ENCODE measurements at places on chromosomes 4 and X. TPM values are rescaled to one million over a fixed set of nuclear protein-coding genes. Genes with fewer than 3 reads are reported as not detected.

DNA sequence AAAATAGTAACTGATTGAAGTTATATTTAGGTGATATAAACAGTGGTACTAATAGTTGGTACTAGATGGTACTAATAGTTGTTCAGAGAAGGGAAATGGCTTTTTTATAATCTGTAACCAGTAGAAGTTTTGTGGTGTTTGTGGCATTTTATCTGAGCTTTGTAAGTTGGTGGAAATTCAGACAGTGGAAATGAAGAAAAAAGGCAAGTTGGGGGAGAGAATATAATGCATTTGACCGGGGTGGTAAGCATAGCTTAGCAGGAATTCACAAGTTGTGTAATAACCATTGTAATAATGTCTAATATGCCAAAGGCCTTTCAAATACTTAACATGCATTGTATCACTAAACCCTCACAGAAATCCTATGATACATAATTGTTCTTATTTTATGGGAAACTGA lies 36.3 kb downstream of the DTHD1 start:
- no peak overlapping the region for H3K4me3 ChIP-seq
- H3K27me3 ChIP-seq = no peaks in the 10 kb centered on the region
- no peak for DNase-seq

- no peak overlapping the region for H3K27ac ChIP-seq
- no peaks in the 10 kb centered on the region for H3K27me3 ChIP-seq
- H3K4me1 ChIP-seq = peaks cover 52% of the 10 kb centered on the region
- H3K36me3 ChIP-seq = peaks cover 18% of the 10 kb centered on the region
Observed at GRCh38 chrX:19727887-19728648, 159.3 kb downstream of the SH3KBP1 start.

- no peaks in the 10 kb centered on the region for H3K27me3 ChIP-seq
- H3K27ac ChIP-seq = no peak within 1 kb of the TSS
- no peak within 1 kb of the TSS for H3K4me3 ChIP-seq
- no peak for DNase-seq
Observed at GRCh38 chrX:116170511-116170910, at the start of gene AGTR2. Gene AGTR2, plus strand, starts transcription at chrX:116170744. Its CDS starts 1,537 bp downstream, at chrX:116172281.

GRCh38 chrX:136209016-136209738 lies 42.0 kb downstream of the MAP7D3 start:
- peak; percentile 49 for DNase-seq
- H3K4me3 ChIP-seq = no peak overlapping the region
- H3K36me3 ChIP-seq = peaks cover 2% of the 10 kb centered on the region
- peaks cover 16% of the 10 kb centered on the region for H3K4me1 ChIP-seq

DNA sequence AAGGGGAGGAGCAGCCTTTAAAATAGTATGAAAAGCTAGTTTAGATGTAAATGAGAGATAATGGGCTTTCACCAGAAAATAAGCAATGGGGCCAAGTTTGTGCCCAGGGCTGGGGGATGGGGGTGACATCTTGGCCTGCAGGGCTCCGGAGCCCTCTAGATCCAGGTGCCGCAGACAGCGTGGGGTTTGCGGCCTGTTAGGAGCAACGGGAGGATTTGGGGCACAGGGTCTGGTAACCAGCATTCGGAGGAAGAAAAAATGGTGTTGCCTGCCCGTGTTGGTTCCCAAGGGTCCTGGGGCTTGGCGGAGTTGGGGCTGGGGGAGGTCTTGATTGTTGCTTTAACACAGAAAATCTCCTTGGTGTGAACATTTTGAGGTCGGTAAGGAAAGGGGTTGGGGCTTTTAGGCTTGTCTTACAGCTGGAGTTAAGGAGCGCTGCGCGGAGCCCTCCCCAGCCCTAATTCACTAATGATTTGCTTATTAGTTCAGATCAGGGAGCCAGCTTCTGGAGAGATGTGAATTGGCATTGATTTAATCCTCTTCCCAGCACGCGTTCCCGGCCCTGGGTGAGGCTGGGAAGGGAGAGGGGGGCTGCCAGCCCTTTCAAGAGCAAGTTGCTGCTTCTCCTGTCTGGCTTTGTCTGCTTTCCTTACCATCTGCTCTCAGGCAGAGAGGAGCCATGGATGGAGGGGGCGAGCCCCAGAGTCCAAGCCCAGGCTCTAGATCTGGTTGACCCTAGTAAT lies 443.4 kb downstream of the BCOR start:
- no peaks in the 10 kb centered on the region for H3K4me1 ChIP-seq
- H3K36me3 ChIP-seq = no peaks in the 10 kb centered on the region

GRCh38 chr4:16817286-16817685 lies 81.2 kb downstream of the LDB2 start:
- no peaks in the 10 kb centered on the region for H3K4me1 ChIP-seq
- no peak overlapping the region for H3K4me3 ChIP-seq
- H3K27ac ChIP-seq = no peak overlapping the region
- no peak for DNase-seq
- no peaks in the 10 kb centered on the region for H3K36me3 ChIP-seq
- H3K27me3 ChIP-seq = peaks cover 3% of the 10 kb centered on the region

GRCh38 chr4:80776168-80776567 lies 254.3 kb upstream of the BMP3 start:
- no peaks in the 10 kb centered on the region for H3K4me1 ChIP-seq
- H3K27me3 ChIP-seq = no peaks in the 10 kb centered on the region
- H3K4me3 ChIP-seq = no peak overlapping the region

GRCh38 chr4:4427121-4427870 lies 40.4 kb downstream of the NSG1 start:
- H3K36me3 ChIP-seq = peaks cover 3% of the 10 kb centered on the region
- H3K27ac ChIP-seq = no peak overlapping the region
- H3K27me3 ChIP-seq = no peaks in the 10 kb centered on the region

GRCh38 chrX:112247714-112248113 lies 165.1 kb upstream of the TRPC5 start:
- no peaks in the 10 kb centered on the region for H3K36me3 ChIP-seq
- no peaks in the 10 kb centered on the region for H3K27me3 ChIP-seq
- no peak for DNase-seq
- no peak overlapping the region for H3K4me3 ChIP-seq
- H3K27ac ChIP-seq = no peak overlapping the region
- H3K4me1 ChIP-seq = no peaks in the 10 kb centered on the region

DNA sequence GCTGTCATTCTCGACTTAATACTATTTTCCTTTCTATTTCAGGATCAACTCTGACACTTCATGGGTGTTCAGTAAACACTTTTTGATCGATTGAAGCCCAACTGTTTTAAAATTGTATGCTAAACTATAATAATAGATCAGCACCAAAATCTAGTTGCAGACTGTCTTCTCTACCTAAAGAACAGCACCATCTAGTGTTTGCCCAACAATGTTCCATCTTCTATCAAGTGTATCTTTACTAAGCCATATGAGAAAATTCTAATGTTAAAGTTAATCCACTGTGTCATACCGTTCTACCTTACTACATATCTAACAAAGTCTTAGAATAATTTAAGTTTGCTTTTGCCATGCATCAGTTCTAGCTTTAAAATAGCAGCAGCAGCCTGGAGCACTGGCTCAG lies 113.0 kb upstream of the PRDX4 start:
- H3K4me1 ChIP-seq = no peaks in the 10 kb centered on the region
- H3K4me3 ChIP-seq = no peak overlapping the region
- H3K36me3 ChIP-seq = no peaks in the 10 kb centered on the region
- H3K27ac ChIP-seq = no peak overlapping the region
- DNase-seq = no peak
- peaks cover 5% of the 10 kb centered on the region for H3K27me3 ChIP-seq

GRCh38 chr4:121822796-121823504 lies 733 bp downstream of the CCNA2 start:
- H3K27ac ChIP-seq = peak overlapping the region; percentile 99
- peaks cover 41% of the 10 kb centered on the region for H3K4me1 ChIP-seq
- peak; percentile 75 for DNase-seq
- peak overlapping the region; percentile 96 for H3K4me3 ChIP-seq
- H3K27me3 ChIP-seq = no peaks in the 10 kb centered on the region

DNA sequence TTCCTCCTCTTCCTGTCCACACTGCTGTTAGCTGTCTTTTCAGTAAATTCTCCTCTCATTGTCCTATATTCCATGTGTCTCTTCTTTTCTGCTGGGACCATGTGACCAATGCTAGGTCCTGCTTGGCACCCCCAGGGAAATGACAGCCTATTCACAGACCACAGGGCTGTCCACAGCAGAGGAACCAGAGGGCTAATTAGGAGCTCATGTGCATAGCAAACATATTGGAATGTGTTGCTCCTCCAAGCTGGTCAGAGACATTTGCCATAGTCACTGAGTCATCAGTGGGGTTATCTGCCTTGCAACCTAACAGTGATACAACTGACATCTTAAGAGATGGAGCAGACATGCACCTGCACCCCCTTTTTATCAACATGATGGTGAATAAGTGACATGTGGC lies 67.9 kb upstream of the PUDP start:
- H3K27ac ChIP-seq = no peak overlapping the region
- no peaks in the 10 kb centered on the region for H3K4me1 ChIP-seq
- H3K4me3 ChIP-seq = no peak overlapping the region
- no peaks in the 10 kb centered on the region for H3K36me3 ChIP-seq

GRCh38 chrX:68934922-68935321 lies 106.1 kb downstream of the EFNB1 start:
- peaks cover 3% of the 10 kb centered on the region for H3K4me1 ChIP-seq
- no peaks in the 10 kb centered on the region for H3K27me3 ChIP-seq
- no peak overlapping the region for H3K27ac ChIP-seq
- H3K36me3 ChIP-seq = no peaks in the 10 kb centered on the region
- H3K4me3 ChIP-seq = no peak overlapping the region

DNA sequence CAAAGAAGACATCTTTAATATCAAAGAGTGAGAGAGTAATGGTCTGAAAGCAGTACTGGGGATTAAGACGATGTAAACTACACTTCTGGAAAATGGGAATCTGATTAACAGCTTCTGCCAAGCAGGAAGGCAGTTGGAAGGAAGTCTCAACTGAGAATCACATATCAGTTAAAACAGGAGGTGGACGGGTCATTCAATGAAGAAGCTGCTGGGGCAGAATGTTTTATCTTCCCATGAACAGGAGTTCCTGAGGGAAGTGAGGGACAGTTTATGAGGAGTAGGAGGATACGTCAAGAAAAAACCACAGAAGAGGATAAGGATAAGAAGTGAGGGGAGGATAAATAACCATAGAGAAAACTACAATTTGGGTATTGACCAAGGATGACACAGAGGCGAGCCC lies 38.7 kb upstream of the MAGEA10 start:
- no peak overlapping the region for H3K27ac ChIP-seq
- H3K4me3 ChIP-seq = no peak overlapping the region
- H3K4me1 ChIP-seq = no peaks in the 10 kb centered on the region

DNA sequence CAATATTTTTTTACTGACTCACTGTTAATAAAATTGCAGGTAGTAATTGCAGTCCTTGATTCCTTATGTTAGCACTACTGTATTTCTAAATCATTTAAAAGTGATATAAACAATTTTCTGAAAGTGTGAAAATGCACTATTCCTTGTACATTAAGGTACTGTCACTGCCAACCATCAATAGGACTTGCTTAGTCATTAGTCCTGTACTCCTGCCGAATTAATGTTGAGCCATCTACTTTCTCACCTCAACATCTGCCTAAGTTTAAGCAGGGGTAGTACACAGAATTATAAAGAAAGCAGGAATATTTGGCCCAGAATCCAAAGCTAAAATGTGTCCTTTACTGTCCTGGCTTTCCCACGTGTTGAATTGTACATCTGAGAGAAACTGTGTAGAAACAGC lies 87.0 kb upstream of the TRPC3 start:
- H3K4me3 ChIP-seq = no peak overlapping the region
- no peak for DNase-seq
- no peaks in the 10 kb centered on the region for H3K4me1 ChIP-seq
- no peaks in the 10 kb centered on the region for H3K36me3 ChIP-seq

GRCh38 chr4:157104541-157104940 lies 28.6 kb downstream of the GLRB start:
- H3K27me3 ChIP-seq = no peaks in the 10 kb centered on the region
- no peak for DNase-seq
- H3K4me1 ChIP-seq = no peaks in the 10 kb centered on the region
- no peak overlapping the region for H3K27ac ChIP-seq

DNA sequence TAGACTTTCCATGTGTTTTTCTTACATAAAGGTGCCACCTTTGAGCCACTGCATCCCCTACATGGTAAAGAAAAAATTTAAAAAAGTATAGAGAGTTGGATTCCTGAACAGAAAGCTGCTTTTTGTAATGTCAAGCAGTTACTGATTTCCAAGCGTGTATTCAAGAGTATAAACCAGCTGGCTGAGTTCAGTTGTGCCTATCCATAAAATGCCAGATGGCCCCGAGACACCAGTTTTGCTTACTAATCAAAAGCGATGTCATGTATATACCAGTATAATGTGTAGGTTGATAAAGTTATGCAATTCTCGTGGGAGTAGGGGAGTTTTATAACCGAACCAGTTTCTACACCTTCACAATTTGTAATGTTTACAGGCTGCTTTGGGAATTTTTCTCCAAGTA lies 26.2 kb upstream of the PNPLA4 start:
- DNase-seq = no peak
- H3K27ac ChIP-seq = no peak overlapping the region
- H3K4me1 ChIP-seq = no peaks in the 10 kb centered on the region
- no peaks in the 10 kb centered on the region for H3K36me3 ChIP-seq
- H3K27me3 ChIP-seq = no peaks in the 10 kb centered on the region

DNA sequence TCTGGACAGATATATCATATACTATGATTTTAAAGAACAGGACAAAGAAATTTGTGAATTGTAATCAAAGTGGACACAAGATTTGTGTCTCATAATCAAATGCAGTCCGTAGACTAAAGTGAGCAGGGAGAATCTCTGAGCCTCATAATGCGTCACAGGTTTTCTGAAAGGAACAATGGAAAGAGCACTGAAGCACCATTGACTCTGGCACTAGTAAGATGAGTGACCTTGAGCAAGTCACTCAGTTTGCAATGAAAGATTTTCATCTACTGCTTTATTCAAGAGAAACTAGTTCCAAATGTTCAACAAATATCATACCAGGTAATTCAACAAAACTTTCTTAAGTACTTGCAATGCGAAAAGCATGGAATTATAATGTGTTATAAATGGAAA lies 315.3 kb downstream of the MAPK10 start:
- no peaks in the 10 kb centered on the region for H3K4me1 ChIP-seq
- no peak overlapping the region for H3K27ac ChIP-seq
- H3K4me3 ChIP-seq = no peak overlapping the region
- DNase-seq = no peak
- peaks cover 2% of the 10 kb centered on the region for H3K27me3 ChIP-seq

The FAM149A gene
- 0.50 TPM for total RNA-seq

The GSPT2 gene
- 12.9 TPM for total RNA-seq

The PRKG2 gene
- total RNA-seq = 0.15 TPM

The CSN1S1 gene
- not detected for total RNA-seq

The CT45A2 gene
- total RNA-seq = not detected

The PPEF2 gene
- 0.12 TPM for total RNA-seq

The TFE3 gene
- total RNA-seq = 26.8 TPM

The NHS gene
- 0.54 TPM for total RNA-seq

The FAM236B gene
- total RNA-seq = not detected

The VCX3A gene
- total RNA-seq = not detected

The CENPVL3 gene
- not detected for total RNA-seq

The WDR17 gene
- total RNA-seq = 0.87 TPM

All from activated CD4-positive, alpha-beta T cell treated with anti-CD3 and anti-CD28 coated beads, Interleukin-2, amount 10 ng/mL, durations not matched to agents 7 days and 5 days (primary cell).